ENCODE measurements at places on chromosomes 11 and 22.

- DNase-seq, result no peak
Measured at GRCh38 chr11:120612513-120613263, 101.1 kb downstream of the GRIK4 start.

- DNase-seq, result no peak
Measured at GRCh38 chr11:102495161-102496042, 35.1 kb downstream of the MMP7 start.

DNA sequence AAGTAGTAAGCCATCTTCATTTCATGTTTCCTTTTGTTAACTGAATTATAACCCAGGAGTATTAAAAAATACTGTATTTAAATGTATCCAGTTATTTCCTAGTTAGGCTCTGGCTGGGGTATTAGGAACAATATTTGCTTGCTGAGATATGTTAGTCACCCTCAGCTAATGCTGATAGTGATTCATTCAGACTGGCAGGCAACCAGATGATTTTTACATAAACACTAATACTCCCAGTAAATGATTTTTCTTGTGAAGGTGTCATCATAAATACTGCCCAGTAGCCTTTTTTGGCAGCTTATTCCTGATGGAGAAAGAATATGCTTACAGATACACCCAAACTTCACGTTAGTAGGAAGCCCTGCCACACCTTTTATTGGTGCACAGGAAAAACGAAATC is 8.1 kb downstream of the YWHAH start:
- DNase-seq, result no peak

GRCh38 chr11:67571443-67571842 is 12.2 kb upstream of the GSTP1 start:
- no peak for DNase-seq

GRCh38 chr22:50699756-50700386 is 27.2 kb downstream of the SHANK3 start:
- no peak for DNase-seq

DNA sequence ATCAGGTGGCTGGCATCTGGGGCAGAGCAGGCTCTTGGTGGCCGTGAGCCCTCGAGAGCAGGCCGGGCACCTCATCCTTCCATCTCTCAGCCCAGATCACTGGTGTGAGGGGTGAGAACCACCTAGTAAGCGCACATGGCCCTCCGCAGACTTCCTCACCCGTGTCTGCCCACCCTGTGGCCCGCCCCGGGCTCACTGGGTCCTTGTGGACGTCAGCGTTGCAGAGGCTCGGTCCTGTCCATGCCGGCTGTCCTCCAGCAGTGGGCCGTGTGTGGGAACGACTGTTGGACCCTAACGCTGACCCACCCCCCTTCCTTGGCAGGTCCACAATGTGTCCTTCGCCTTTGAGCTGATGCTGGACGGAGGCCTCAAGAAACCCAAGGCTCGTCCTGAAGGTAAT is 17.2 kb upstream of the PARVG start:
- no peak for DNase-seq

- DNase-seq, result no peak
Measured at GRCh38 chr11:69931060-69931910, 112.1 kb upstream of the FGF3 start.

DNA sequence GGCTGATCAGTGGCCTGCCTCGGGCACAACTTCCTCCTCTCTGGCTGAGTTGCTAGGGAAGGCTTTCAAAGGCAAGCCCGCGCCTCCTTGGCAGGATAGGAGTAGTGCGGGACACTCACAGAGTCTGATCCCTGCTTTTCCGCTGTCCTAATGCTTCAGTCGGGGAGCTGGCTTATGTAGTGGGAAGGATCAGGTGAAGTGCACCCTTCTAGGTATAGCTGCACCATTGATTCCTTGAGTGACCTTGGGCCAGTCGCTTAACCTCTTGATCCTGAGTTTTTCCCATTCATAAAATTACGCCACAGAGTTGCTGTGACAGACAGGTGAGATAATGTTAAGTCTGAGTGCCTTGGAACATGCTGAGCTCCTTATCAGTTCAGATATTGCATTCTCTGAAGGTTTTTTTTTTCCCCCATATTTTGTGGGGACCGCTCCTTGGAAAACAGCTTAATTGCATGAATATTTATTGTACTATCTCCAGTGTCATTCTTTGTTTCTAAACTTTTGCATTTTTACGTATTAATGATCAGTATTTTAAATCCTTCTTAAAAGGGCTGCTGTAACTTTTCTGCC is 961 bp downstream of the IPO7 start:
- DNase-seq, result no peak

DNA sequence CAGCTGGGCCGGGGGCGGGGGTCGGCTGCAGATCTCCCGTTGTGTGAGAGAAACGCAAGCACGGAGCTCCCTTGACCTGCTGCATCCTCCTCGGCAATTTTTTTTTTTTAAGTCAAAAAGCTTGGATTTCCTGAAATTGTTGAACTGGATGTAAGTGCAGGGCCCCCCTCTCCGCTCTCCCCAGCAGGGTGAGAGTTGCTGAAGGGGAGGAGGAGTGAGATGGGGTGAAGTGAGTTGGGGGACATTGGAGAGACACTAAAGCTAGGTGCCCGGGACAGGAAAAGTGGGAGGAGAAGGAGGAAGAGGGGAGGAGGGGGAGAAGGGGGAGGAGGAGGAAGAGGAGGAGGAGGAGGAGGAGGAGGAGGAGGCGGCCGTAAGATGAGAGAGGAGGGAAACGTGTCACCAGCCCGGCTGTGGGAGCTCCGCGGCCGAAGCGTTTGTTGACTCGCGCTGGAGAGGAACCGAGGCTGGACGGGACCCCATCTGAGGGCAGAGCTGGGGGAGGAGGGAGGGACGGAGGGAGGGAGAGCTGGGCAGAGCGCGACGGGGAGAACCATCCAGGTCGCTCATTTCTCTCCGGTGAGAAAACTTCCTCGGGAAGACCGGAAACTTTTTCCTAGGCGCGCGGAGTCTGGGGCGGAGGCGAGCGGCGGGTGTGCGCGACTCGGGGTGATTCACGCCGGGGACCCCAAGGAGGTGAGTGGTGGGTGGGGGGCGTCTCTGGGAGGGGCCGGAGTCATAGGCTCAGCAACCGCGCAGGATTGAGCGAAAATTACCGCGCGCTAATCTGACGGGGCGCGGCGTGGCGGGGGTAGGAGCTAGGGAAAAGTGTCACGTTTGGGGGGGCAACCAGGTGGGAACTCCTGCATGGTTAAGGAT is 80.2 kb downstream of the PRR5L start:
- no peak for DNase-seq

- DNase-seq, result no peak
Measured at GRCh38 chr11:67154726-67155125, 35.7 kb downstream of the KDM2A start.

DNA sequence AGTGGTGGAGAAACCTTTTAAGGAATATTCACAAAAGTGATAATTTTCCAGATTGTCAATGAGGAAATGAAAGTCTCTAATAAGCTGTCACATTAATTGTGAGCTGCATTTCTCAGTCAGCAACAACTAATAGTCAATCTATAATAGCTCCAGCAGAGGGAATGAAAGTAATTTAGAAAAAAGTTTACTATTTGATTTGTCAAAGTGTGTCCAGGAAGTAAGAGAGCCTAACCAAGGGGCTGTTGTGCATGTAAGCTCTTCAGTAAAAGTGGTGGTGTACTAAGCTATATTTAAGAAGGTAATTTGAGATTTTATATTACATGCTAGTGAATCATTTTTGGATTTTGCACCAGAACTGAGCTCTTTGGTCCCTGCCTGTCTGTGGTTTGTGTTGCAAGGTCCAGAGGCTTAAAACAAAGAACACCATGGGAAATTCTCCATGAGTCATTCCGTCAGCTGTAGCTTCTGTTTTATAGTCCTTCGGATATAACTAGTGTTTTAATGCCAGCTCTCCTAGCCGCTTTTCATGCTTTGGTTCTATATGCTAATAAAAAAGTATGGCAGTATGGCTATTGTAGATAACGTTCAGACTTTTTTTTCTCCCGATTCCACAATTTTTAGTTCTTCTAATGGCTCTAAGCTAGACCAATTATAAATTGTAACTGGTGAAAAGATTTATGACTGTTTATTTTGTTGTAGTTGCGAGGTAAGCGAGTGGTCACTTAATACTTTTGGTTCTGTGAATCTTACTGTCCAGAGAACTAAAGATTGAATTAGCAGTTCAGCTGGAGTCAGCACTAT is 64.6 kb downstream of the ARHGEF12 start:
- DNase-seq, result no peak

- DNase-seq, result no peak
Measured at GRCh38 chr11:100383357-100383865, 303.7 kb upstream of the ARHGAP42 start.

- no peak for DNase-seq
Measured at GRCh38 chr22:39379756-39380730, 19.5 kb upstream of the TAB1 start.

GRCh38 chr11:92383430-92383829 is 158.8 kb downstream of the FAT3 start:
- DNase-seq, result no peak

DNA sequence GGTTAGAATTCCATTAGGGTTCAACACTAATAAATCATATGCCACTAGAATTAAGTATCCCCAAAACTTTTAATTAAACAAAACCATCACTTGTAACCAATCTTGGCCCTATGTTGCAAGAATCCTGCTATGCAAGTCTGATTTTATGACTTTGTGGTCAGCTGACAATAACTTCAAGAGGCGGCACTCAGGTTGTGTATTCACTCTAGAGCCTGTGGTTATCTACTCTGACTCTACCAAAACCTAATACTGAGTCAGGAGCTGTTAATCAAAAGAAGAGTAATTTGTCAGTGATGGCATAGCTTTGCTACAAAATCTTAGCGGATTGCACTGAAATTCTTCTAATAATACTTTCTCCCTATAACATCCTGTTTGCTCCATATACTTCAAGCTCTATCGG is 253.7 kb downstream of the AASDHPPT start:
- no peak for DNase-seq

GRCh38 chr22:42797011-42797410 is 60.1 kb downstream of the ARFGAP3 start:
- DNase-seq, result no peak

All from stimulated activated effector memory CD8-positive, alpha-beta T cell treated with anti-CD3 and anti-CD28 coated beads, Interleukin-12 subunit alpha, Interleukin-12 subunit beta, amount 100 ng/mL, for 72 hours (primary cell).